Effector memory CD4-positive, alpha-beta T cell (primary cell): ENCODE measurements at places on chromosomes 4 and X.

DNA sequence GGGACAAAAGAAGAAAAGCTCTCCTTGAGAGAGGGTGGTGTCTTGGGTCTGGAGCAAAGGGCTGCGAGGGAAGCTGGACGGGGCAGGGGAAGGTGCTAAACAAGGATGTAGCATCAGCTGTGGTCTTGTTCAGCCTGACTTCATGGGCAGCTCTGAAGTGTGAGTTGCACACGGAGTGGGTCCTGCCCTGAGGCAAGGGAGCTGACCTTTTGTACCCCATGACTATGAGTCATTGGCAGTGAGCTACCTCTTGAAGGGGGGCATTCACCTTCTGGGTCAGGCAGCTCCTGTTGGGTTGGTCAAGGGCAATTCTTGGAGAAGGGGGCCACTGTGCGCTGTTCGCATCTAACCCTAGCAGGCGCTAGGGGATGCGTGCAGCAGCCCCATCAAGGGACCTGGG, 151.8 kb downstream of the SMIM20 start:
- no peak overlapping the region for H3K27ac ChIP-seq
- no peaks in the 10 kb centered on the region for H3K27me3 ChIP-seq
- H3K4me3 ChIP-seq = no peak overlapping the region
- no peak for DNase-seq

- H3K4me3 ChIP-seq = peak overlapping the region; percentile 46
- no peaks in the 10 kb centered on the region for H3K27me3 ChIP-seq
- peak; percentile 62 for DNase-seq
- H3K27ac ChIP-seq = peak overlapping the region; percentile 78
- H3K4me1 ChIP-seq = peaks cover 34% of the 10 kb centered on the region
These were observed 3.5 kb downstream of the TMSB4X start for GRCh38 chrX:12978205-12979025.

- no peaks in the 10 kb centered on the region for H3K36me3 ChIP-seq
- H3K27ac ChIP-seq = no peak overlapping the region
- H3K4me3 ChIP-seq = no peak overlapping the region
- H3K4me1 ChIP-seq = no peaks in the 10 kb centered on the region
These were observed 75.9 kb upstream of the CAMK2D start for GRCh38 chr4:113837397-113837796.

DNA sequence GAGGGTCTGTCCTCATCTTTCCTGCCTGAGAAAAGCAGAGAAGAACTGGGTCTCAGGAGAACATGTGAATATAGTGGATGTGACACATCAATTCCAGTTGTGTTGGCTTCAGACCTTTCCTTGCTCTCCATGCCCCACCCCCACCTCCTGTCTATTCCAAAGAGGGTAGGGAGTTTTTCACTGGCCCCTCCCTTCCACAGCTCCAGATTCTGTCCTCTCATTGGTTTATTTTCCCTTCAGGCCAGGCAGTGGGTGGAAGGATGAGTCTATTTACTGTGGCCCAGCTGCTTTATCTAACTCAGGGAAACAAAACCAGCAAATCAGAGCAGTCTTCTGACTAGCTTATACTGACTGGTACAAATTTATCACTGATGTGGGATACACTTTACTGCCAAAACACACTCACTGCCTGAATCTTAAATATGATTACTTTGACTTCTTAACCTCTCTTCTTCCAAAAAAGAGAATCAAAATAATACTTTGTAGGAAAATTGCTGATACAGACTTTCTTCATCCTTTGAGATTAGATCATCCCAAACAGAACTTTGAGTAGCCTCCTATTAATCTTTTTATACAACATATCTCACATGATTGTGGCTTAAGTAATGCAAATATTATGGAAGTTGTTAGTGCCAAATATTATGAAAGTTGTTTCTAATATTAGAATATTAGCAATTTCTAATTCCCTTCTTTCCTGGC, 221.2 kb downstream of the MID1 start:
- no peak overlapping the region for H3K4me3 ChIP-seq
- H3K27ac ChIP-seq = no peak overlapping the region
- H3K36me3 ChIP-seq = no peaks in the 10 kb centered on the region
- H3K27me3 ChIP-seq = no peaks in the 10 kb centered on the region

- no peaks in the 10 kb centered on the region for H3K36me3 ChIP-seq
- DNase-seq = no peak
- H3K27me3 ChIP-seq = no peaks in the 10 kb centered on the region
These were observed 670.6 kb upstream of the ATOH1 start for GRCh38 chr4:93157986-93158385.

GRCh38 chr4:82891707-82892466, 934 bp upstream of the SEC31A start:
- peaks cover 12% of the 10 kb centered on the region for H3K36me3 ChIP-seq
- no peak for DNase-seq
- no peaks in the 10 kb centered on the region for H3K27me3 ChIP-seq
- H3K4me3 ChIP-seq = peak overlapping the region; percentile 91
- H3K4me1 ChIP-seq = peaks cover 13% of the 10 kb centered on the region

- H3K27ac ChIP-seq = no peak overlapping the region
- no peak for DNase-seq
- H3K4me3 ChIP-seq = no peak overlapping the region
- no peaks in the 10 kb centered on the region for H3K27me3 ChIP-seq
These were observed 67.7 kb downstream of the INPP4B start for GRCh38 chr4:142778430-142778829.

GRCh38 chr4:118390121-118390520, 37.3 kb upstream of the PRSS12 start:
- H3K27me3 ChIP-seq = no peaks in the 10 kb centered on the region
- no peak overlapping the region for H3K27ac ChIP-seq
- H3K4me1 ChIP-seq = no peaks in the 10 kb centered on the region
- H3K36me3 ChIP-seq = no peaks in the 10 kb centered on the region
- H3K4me3 ChIP-seq = no peak overlapping the region

- no peak overlapping the region for H3K27ac ChIP-seq
- H3K4me3 ChIP-seq = no peak overlapping the region
- H3K27me3 ChIP-seq = no peaks in the 10 kb centered on the region
- DNase-seq = no peak
These were observed 97.4 kb downstream of the COL4A5 start for GRCh38 chrX:108537005-108537404.

- no peaks in the 10 kb centered on the region for H3K27me3 ChIP-seq
- no peak for DNase-seq
- no peak overlapping the region for H3K27ac ChIP-seq
- H3K4me3 ChIP-seq = no peak overlapping the region
- H3K4me1 ChIP-seq = no peaks in the 10 kb centered on the region
These were observed 375.6 kb upstream of the EPHA5 start for GRCh38 chr4:66045913-66046312.

GRCh38 chr4:171857302-171858012, 44.3 kb downstream of the GALNTL6 start:
- H3K36me3 ChIP-seq = no peaks in the 10 kb centered on the region
- no peaks in the 10 kb centered on the region for H3K27me3 ChIP-seq
- H3K4me1 ChIP-seq = no peaks in the 10 kb centered on the region
- DNase-seq = no peak

GRCh38 chr4:36332023-36332781, 50.8 kb downstream of the DTHD1 start:
- DNase-seq = no peak
- H3K36me3 ChIP-seq = no peaks in the 10 kb centered on the region
- H3K27ac ChIP-seq = no peak overlapping the region
- H3K27me3 ChIP-seq = no peaks in the 10 kb centered on the region
- no peak overlapping the region for H3K4me3 ChIP-seq

- no peak overlapping the region for H3K4me3 ChIP-seq
- no peak for DNase-seq
- no peak overlapping the region for H3K27ac ChIP-seq
- no peaks in the 10 kb centered on the region for H3K27me3 ChIP-seq
- H3K4me1 ChIP-seq = no peaks in the 10 kb centered on the region
These were observed 51.6 kb upstream of the NHS start for GRCh38 chrX:17323397-17323796.

DNA sequence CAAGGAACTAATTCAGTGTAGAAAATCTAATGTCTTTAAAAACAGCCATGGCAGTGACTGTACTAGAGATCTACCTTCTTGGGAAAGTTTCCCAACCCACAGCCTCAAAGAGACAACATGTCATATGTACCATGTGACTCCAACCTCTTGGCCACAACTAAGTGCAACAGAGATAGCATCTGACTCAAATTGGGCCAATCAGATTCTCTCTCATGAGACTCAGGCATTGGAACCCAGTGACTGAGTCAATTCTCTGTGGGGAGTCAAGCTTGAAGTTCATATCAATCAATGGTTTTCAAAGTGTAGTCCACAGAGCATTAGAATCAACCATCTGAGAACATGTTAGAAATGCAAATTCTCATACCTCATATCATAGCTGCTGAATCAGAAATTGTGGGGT, 123.3 kb downstream of the MBNL3 start:
- H3K4me1 ChIP-seq = no peaks in the 10 kb centered on the region
- no peak for DNase-seq
- no peaks in the 10 kb centered on the region for H3K27me3 ChIP-seq
- no peaks in the 10 kb centered on the region for H3K36me3 ChIP-seq
- no peak overlapping the region for H3K27ac ChIP-seq

DNA sequence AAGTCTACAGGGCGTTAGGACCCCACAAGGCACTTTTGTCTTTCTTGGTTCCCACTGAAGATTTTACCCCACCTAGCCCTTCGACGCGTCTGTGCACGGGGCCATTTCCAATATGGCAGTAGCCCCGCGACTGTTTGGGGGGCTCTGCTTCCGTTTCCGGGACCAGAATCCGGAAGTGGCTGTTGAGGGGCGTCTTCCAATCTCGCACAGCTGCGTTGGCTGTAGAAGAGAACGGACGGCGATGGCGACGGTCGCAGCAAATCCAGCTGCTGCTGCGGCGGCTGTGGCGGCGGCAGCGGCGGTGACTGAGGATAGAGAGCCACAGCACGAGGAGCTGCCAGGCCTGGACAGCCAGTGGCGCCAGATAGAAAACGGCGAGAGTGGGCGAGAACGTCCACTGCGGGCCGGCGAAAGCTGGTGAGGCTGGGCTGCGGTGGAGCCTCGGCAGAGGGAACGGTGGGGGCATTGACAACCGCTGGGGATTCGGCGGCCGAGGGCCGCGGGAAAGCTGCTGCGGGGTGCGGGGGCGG, at the start of gene USP11:
Gene USP11, plus strand, starts transcription at position 207 of the 530 bp plus-strand sequence. Its CDS starts 35 bp downstream, at position 242.
- H3K27me3 ChIP-seq = no peaks in the 10 kb centered on the region
- H3K36me3 ChIP-seq = peaks cover 8% of the 10 kb centered on the region
- peak within 1 kb of the TSS; percentile 94 for H3K27ac ChIP-seq
- peak within 1 kb of the TSS; percentile 69 for H3K4me3 ChIP-seq

DNA sequence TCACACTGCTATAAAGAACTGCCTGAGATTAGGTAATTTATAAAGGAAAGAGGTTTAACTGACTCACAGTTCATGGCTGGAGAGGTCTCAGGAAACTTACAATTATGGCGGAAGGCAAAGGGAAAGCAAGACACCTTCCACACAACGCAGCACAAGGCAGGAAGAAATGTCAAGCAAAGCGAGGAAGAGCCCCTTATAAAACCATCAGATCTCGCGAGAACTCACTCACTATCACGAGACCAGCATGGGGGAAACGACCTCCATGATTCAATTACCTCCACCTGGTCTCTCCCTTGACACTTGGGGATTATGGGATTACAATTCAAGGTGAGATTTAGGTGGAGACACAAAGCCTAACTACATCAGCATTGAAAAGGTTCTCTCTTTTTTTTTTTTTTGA, 39.6 kb downstream of the PALLD start:
- no peak for DNase-seq
- no peaks in the 10 kb centered on the region for H3K36me3 ChIP-seq
- H3K4me1 ChIP-seq = no peaks in the 10 kb centered on the region
- no peak overlapping the region for H3K4me3 ChIP-seq

GRCh38 chr4:139656614-139657486, 8.8 kb upstream of the MGST2 start:
- H3K27me3 ChIP-seq = no peaks in the 10 kb centered on the region
- peaks cover 17% of the 10 kb centered on the region for H3K4me1 ChIP-seq
- DNase-seq = peak; percentile 14
- H3K36me3 ChIP-seq = no peaks in the 10 kb centered on the region

DNA sequence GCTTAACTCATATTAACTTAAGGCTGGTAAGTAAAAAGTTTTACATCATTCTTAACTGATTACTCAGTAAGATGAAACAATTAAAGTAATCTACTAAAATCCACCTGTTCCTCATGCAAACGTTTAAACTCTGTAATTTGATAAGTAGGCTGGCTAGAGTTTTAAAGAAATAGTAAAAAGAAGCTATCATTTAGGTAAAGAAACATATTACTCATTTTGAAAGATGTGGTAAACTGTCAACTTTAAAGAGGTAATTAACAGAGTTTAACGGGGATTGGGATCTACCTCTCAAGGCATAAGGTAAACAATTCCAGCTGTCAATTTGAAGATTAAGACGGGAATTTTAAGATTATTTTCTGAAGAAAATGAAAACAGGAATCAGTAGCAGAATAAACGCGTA, 9.8 kb downstream of the GNPDA2 start:
- no peaks in the 10 kb centered on the region for H3K4me1 ChIP-seq
- peaks cover 5% of the 10 kb centered on the region for H3K36me3 ChIP-seq
- no peak for DNase-seq
- no peak overlapping the region for H3K4me3 ChIP-seq
- no peaks in the 10 kb centered on the region for H3K27me3 ChIP-seq

DNA sequence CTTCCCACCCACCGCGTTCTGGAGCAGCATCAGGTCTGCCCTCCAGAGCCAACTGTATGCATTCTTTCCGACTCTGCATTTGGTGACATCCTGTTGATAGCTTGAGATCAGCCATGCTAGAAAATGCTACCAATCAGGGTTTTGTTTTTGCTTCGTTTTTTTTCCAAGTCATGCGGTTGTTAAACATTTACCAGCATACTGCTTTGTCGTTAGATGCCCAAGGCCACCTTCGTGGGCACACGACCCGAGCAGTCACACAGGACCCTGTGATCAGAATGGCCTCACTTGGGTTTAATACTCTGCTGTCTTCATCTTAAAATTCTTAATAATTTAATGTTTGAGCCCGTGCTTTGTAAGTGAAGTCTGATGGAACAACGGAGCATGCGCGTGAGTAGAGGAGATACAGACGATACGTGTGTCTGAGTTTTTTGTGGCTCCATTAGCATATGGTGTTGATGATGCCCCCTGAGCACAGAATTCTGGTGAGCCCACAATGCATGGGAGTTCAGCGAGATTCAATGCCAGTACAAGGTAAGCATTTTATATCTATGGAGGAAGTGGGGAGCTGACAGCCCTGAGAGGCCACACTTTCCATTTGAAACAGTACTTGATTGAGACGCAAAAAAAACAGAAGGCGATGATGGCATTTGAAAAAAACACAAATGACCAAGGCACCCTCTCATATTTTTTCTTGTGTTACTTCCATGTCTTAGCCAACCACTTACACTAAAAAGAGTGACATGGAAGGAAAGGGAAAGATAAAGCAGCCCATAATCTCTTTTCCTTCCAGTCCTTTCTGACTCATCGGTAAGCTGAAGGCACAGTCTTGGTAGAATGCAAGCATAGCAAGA, 323.6 kb downstream of the BCOR start:
- no peaks in the 10 kb centered on the region for H3K27me3 ChIP-seq
- H3K4me3 ChIP-seq = peak overlapping the region; percentile 30
- no peak for DNase-seq
- peak overlapping the region; percentile 52 for H3K27ac ChIP-seq
- peaks cover 20% of the 10 kb centered on the region for H3K4me1 ChIP-seq
- H3K36me3 ChIP-seq = no peaks in the 10 kb centered on the region

- H3K36me3 ChIP-seq = no peaks in the 10 kb centered on the region
- no peak for DNase-seq
- no peak overlapping the region for H3K27ac ChIP-seq
- no peaks in the 10 kb centered on the region for H3K27me3 ChIP-seq
- no peaks in the 10 kb centered on the region for H3K4me1 ChIP-seq
These were observed 131.9 kb downstream of the ANXA5 start for GRCh38 chr4:121564840-121565375.
